ENCODE measurements at places on chromosomes 5 and 9. TPM values are rescaled to one million over a fixed set of nuclear protein-coding genes. Genes with fewer than 3 reads are reported as not detected.

Gene OGN
- total RNA-seq, result not detected

Gene AJM1
- total RNA-seq, result 0.75 TPM

Gene PRRX2
- not detected for total RNA-seq

Gene NOXA1
- 0.84 TPM for total RNA-seq

Gene SH3RF2
- total RNA-seq, result 10.3 TPM

Gene IFNA13
- not detected for total RNA-seq

Gene NIPAL4
- 22.7 TPM for total RNA-seq

Gene FGF1
- 12.1 TPM for total RNA-seq

Gene FCHO2
- 11.2 TPM for total RNA-seq

Gene SEC16A
- total RNA-seq, result 64.5 TPM

Gene FOXD4L3
- not detected for total RNA-seq

DNA sequence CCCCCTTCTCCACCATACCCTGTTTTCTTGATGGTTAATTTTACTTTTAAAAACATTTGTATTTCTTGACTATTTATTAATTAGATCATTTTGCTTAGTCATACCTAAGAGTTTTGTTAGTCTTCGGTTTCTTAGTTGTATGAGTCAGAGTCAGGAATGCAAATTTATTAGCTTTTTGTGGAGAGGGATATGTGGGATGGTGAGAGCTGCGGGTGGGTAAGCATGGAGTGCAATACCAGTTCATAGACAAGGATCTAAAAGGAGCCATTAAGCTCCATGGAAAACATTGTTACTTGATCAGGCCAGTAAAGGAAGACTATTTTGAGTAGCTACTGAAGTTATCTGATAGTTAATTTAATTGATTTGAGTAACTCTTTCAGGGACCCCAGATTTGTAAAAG is 77.5 kb downstream of the ZSWIM6 start:
- peak; percentile 96 for DNase-seq

- DNase-seq, result no peak
These were observed 562.2 kb upstream of the MEF2C start for GRCh38 chr5:89445106-89445745.

GRCh38 chr5:176736301-176736930 is 73.9 kb upstream of the UNC5A start:
- DNase-seq, result no peak

- no peak for DNase-seq
These were observed 33.3 kb downstream of the TLE1 start for GRCh38 chr9:81656004-81656403.

DNA sequence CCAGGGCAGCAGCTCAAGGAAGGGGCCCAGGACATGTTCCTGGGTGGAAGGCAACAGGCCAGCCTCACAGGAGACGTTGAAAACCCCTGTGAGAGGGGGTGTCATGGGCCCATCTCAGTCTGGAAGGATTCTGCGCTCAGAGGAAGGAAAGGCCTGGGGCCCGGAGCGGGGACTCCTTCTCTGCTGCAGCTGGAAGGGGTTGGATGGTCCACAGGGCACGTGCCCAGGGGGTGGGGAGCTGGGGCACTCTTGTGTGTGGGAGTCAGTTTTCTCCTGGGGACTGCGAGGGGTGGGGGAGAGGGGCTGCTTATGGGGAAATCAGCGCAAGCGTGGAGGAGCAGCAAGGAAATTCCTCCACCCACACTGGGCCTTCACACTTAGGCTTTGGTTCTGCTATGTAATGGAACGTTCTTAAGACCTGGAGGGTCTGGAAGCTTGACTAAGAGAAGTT is 2.9 kb upstream of the LPCAT1 start:
- DNase-seq, result no peak

GRCh38 chr5:170503990-170504596 is at the start of gene KCNIP1:
Gene KCNIP1 (plus strand): TSS chr5:170504020.
- DNase-seq, result no peak

DNA sequence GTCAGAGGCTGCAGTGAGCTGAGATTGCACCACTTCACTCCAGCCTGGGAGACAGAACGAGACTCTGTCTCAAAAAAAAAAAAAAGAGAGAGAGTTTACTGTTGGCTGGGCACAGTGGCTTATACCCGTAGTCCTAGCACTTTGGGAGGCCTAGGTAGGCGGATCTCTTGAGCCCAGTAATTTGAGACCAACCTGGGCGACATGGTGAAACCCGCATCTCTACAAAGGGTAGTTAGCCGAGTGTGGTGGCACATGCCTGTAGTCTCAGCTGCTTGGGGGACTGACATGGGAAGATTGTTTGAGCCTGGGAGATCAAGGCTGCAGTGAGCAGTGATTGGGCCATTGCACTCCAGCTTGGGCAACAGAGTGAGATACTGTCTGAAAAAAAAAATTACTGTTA is 12.6 kb downstream of the HABP4 start:
- no peak for DNase-seq

DNA sequence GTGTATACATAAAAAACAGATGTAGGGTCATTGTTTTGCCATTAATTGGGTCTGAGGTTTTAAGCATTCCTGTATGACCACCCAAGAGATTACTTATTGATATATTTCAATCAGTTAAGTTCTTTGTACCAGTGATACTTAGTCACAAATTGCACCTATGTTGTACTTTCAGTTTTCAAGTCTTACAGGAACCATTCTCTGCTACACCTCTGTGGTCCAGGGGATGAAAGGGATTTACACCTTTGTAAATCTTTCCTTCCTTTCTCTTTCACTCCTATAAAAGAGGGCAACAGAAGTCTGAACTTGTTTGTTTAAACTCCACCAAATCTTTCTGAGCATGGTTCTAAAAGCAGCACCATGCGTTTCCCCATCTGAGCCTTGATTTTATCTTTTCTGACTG is 86.1 kb downstream of the DEPDC1B start:
- DNase-seq, result no peak

- no peak for DNase-seq
These were observed 156.4 kb downstream of the ARHGAP26 start for GRCh38 chr5:142926549-142926948.

GRCh38 chr9:99628849-99629620 is 192.7 kb upstream of the NR4A3 start:
- DNase-seq, result no peak

DNA sequence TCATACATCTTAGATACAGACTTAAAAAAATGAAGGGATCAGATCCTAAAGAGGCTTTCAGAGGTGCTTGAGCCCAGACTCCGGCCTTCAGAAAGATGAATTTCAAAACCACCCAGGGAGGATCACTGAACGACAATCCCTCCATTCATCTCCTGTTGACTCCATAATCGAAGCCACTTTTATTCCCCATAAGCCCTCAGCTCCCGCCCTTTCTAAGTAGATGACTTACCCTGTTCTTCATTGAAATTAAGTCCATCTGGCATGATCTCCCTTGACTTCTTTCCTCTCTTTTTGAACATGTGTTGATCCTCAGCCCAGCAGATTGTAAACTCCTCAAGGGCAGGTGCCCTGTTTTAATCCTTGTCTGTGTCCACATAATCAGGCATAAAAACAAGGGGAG is 50.8 kb upstream of the ASTN2 start:
- DNase-seq, result no peak

GRCh38 chr9:27856054-27856453 is 282.8 kb upstream of the C9orf72 start:
- DNase-seq, result no peak

DNA sequence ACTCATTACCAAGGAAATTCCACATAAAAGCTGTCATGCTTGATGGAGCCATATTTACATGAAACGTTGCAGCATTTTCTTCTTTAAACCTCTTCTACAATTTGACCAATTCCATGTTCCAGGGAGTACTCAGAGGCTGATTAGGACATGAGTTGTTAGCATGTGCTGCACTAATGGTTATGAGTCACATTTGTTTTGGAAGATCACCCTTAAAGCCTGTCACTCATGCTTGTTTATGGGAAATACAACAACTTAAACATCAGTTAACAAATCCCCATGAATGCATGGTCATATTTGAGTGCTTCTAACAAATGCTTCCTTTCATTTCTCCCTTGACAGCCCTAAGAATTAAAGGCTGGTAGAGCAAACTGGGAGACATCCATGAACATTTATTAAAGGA is 156.1 kb downstream of the GHR start:
- no peak for DNase-seq

- no peak for DNase-seq
These were observed 160.5 kb downstream of the FGF18 start for GRCh38 chr5:171579976-171580411.

DNA sequence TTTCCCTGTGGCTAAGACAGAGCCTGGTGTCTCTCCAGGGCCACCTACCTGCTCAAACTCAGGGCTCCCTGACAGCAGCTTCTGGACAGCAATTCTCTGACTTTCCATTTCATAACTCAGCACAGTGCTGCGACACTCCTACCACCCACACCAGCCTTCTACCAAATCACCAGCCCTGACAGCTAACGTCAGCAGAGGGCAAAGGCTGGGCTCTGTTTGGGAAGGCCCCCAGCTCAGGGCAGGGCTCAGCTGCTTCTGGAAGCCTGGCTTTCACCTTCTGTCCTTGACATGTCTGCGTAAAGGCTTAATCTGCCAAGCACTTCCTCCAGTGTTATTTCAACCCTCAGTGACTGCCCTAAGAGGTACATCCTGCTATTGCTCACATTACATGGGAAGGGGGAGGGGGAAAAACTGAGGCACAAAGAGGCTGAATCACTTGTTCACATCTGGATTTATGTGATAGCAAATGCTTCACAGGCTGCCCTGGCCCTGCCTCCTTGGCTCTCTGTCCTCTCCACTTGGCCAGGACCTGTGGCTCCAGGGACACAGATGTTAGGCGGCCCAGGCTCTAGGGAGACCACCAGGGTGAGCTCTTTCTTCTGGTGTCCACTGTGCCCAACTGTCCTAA is 102.5 kb upstream of the PANK3 start:
- DNase-seq, result peak; percentile 10

DNA sequence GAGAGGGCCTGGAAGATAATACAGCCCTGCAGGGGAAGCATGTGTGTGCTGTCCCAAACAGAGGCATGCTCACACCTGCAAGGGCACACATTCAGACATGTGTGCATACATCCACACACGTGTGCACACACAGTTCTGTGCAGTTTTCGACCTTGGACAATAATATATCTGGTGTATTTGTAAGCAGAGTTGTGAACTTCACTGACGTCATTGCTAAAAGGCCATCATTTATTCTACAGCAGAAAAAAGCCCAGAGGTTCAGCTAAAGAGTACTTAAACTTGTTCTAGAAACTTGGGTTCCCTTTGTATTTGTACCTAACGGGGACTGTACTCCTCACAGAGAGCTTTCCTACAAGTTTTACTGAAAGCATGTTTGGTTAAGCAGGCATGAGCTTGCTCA is 19.5 kb downstream of the IRX2 start:
- no peak for DNase-seq

DNA sequence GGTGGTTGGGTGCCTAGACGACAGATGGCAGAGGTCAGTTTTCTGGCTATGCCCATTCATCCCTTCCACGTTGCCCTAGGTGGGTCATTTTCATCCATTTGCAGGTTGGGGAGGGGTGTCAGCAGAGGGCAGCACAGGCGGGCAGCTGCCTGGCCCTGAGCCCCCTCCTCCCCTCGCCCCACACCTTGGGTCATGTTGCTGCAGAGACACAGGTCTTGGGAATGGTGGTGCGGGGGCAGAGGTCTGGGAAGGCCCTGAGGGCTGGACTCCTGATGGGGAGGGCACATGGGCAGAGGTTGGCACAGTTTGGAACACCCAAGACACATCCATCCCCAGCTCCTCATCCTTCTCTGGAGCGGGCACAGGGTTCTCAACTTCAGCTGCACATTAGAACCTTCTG is 103.2 kb upstream of the LMX1B start:
- DNase-seq, result no peak

- no peak for DNase-seq
These were observed 15.0 kb upstream of the GPX3 start for GRCh38 chr5:151005187-151005949.

DNA sequence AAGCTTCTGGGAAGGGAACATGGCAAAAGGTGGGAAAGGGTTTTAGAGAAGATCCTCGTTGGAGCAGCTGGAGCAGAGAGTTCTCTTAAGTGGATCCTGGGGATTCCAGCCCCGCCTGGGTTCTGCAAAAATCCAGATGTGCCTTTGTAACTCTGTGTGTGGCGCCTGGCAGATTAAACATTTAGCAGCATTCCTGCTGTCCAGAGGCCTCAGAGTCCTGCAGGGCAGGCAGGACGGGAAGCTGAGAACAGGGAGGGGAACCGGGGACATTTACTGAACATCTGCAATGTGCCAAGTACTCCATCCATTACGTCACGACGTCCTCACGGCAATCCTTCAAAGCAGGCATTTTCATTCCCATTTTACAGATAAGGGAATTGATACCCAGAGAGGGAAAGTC is 6.0 kb downstream of the EIF4E1B start:
- no peak for DNase-seq

GRCh38 chr9:107141967-107142366 is 141.1 kb upstream of the RAD23B start:
- DNase-seq, result no peak

- DNase-seq, result no peak
These were observed 205.1 kb upstream of the CHD1 start for GRCh38 chr5:99133921-99134320.

GRCh38 chr5:175133185-175133584 is 310.8 kb downstream of the DRD1 start:
- DNase-seq, result no peak

DNA sequence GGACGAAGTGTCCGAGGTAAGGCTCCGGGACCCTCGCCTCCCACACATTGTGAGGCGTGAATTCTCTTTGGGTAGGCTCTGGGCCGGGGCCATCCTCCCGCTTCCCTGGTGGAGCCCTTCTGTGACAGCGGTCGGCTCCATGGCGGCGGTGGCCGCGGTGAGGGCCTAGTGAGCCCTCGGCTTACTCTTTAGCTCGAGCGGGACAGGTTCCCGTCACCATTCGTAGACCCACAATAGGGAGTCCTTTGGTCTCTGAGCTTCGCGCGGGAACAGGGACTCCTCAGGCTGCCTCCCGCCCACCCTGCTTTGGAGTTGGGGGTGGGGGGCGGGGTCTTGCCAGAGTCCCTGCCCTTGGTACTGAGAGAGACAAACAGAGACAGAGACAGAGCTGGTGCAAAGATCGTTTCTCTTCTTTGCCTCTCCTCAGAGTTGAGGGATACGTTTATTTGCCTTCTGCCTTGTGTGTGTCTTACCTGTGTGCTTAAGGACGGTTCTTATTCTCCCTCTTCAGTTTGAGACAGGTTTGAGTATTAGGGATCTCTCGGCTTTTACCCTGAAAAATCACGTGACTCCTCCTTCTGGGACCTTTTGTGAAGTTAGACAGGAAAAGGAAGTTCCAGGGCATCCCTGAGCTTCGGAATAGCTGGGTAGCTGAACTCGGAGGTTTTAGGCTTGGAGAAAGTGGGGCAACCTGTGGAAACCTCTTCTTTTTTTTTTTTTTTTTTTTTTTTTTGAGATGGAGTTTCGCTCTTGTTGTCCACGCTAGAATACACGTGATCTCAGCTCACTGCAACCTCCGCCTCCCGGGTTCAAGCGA is 833 bp downstream of the ANKHD1 start:
- DNase-seq, result no peak

- DNase-seq, result no peak
These were observed 62.4 kb downstream of the KIAA1958 start for GRCh38 chr9:112548836-112549595.

- no peak for DNase-seq
These were observed 68.2 kb upstream of the EGFLAM start for GRCh38 chr5:38190111-38190510.

DNA sequence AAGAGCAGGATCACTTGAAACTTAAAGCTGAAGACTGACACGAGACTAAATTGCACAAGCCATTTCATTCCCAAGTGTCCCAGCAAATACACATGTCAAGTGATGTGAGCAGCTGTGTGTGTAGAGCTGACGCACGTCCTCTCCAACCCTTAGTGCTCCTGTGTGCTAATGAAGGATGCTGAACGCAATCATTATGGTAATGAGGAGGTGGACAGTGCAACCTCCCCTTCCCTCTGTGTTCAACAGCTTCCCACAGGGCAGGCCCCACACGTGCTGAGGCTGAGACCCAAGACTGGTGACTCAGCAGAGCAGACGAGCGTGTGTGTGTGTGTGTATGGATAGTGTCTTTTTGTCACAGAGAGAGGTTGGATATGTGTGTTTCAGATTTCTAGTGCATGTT is 702.1 kb downstream of the SEMA5A start:
- no peak for DNase-seq
